ENCODE measurements at places on chromosomes 5 and 9. TPM values are rescaled to one million over a fixed set of nuclear protein-coding genes. Genes with fewer than 3 reads are reported as not detected.

SPINK6 gene
- total RNA-seq, result not detected

DNA sequence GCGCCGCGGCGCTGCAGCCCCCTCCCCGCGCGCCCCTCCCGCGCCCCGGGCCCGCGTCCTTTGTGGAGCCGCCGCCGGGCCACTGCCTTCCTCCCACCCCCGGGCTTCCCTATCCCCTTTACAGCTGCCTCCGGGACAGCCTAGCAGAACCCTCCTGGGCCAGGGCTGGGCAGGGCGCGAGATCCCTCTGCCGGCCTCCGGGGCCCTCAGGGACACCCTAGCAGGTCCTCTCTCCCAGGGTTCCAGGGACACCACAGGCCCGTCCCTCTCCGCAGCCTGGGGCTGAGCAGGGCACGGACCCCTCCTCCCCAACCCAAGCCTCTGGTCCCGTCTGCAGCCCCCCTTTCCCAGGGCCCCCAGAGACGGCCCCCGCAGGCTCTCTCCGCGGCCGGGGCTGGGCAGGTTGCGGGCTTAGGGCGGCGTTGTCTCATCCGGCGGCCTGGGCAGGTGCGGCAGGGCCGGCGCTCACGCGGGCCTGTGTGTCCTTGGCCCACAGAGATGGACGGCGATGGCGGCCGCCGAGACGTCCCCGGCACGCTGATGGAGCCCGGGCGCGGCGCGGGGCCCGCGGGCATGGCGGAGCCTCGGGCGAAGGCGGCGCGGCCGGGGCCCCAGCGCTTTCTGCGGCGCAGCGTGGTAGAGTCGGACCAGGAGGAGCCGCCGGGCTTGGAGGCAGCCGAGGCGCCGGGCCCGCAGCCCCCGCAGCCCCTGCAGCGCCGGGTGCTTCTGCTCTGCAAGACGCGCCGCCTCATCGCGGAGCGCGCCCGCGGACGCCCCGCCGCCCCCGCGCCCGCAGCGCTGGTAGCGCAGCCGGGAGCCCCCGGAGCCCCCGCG, 710 bp downstream of the WNK2 start:
- H3K36me3 ChIP-seq, result no peaks in the 10 kb centered on the region
- H3K27ac ChIP-seq, result no peak overlapping the region
- DNase-seq, result no peak
- H3K27me3 ChIP-seq, result no peaks in the 10 kb centered on the region
- peaks cover 8% of the 10 kb centered on the region for H3K4me1 ChIP-seq
- peak overlapping the region; percentile 74 for H3K4me3 ChIP-seq

GRCh38 chr9:16120231-16120641, 567.4 kb downstream of the CCDC171 start:
- no peak for DNase-seq
- no peak overlapping the region for H3K27ac ChIP-seq
- H3K27me3 ChIP-seq, result no peaks in the 10 kb centered on the region
- no peaks in the 10 kb centered on the region for H3K4me1 ChIP-seq

GRCh38 chr5:68680366-68680765, 413.4 kb upstream of the SLC30A5 start:
- no peak for DNase-seq
- peaks cover 31% of the 10 kb centered on the region for H3K4me1 ChIP-seq

GARIN3 gene
- total RNA-seq, result not detected

DNA sequence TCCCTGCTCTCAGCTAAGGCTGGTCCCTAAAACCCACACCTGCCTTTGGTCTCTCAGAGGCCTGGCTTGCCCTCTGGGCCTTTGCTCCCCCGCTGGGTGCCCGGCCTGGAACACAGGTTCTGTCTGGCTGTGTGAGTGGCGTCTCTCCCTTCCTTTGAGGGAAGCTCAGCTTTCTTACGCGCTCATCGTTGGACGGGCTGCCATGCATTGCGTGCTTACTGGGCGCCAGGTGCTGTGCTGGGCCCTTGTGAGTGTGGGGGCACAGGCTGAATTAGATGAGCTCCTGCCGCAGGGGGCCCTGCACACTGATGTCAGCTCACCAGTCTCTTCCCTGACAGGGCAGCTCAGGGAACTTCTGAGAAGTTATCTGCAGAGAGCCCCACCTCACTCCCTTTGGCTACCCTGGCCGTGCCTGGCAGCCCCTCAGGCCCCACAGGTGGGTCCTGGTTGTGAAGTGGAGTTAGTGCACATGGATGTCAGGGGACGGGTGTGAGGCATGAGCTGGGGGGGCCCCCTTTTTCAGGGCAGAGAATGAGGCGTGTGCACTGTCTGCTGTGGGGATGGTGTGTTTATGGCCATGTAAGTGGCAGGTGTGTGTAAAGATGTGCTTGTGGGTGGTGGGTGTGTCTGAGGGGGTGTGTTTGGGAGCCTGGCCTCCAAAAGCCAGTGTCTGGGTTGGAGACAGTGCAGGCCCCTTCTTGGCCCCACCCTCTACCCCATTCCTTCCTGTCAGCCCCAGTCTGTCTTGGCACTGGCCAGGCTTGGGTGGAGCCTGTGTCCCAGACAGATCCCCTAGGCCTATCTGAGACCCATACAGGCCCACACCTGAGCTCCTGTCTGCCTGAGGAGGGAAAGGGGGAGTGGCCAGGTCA, 7.5 kb upstream of the RMND5B start:
- peaks cover 31% of the 10 kb centered on the region for H3K4me1 ChIP-seq
- peak overlapping the region; percentile 94 for H3K27ac ChIP-seq
- DNase-seq, result peak; percentile 80
- H3K4me3 ChIP-seq, result peak overlapping the region; percentile 32
- H3K36me3 ChIP-seq, result no peaks in the 10 kb centered on the region

DNA sequence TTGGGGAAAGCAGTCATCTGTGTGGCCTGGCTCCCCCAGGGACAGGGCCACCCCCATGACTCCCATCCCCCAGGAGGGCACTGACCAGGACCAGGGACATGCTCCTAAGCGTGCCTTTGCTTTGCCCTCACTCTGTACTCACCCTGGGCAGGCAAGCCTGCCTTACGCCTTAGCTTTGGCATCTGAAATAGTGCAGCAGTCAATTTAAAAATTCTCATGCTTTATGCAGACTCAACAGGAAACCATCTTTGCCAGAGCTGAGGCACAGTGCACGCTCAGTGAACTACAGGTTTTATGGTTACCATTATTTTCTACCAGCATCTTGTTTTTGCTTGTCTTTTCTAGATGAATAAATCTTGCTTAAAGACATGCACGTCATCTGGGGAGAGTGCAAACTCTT, 323.5 kb downstream of the IRX2 start:
- H3K4me1 ChIP-seq, result no peaks in the 10 kb centered on the region
- no peak for DNase-seq
- H3K27ac ChIP-seq, result no peak overlapping the region
- no peaks in the 10 kb centered on the region for H3K36me3 ChIP-seq
- no peak overlapping the region for H3K4me3 ChIP-seq

ARHGEF28 gene
- total RNA-seq, result 77.5 TPM

PRSS3 gene
- total RNA-seq, result 1.0 TPM

DNA sequence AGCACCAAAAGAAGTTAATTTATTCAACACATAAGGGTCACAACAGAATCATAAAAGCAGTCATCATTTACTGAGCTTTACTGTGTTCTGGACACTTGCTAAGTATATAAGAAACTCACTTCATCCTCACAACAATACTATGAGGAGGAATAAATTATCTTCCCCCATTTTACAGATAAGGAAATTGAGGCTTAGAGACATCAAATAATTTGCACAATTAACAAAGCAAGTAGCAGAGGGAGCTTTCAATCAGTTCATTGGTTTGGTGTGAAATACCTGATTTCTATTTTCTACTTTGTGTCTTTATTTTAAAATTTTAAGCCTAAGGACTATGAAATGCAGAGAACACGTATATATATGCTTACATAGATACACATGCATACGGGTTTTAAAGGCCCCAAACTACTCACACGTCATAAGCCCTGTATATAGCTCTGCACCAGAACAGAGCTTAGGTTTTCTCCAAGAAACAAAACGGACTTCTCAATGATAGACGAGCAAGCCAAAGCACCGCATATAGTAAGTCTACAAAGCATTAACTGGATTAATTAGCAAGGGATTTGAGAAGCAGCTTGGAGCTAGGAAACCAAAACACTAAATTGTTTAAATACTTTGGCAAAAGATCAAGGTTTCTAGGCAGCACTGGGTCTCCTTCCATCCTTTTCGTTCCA, 95.6 kb downstream of the DENND1A start:
- no peaks in the 10 kb centered on the region for H3K4me1 ChIP-seq
- DNase-seq, result no peak
- H3K27me3 ChIP-seq, result no peaks in the 10 kb centered on the region
- no peak overlapping the region for H3K4me3 ChIP-seq
- H3K36me3 ChIP-seq, result 0 out of 2 replicates have a peak, but pooled peaks cover 9% of the 10 kb centered on the region

DNA sequence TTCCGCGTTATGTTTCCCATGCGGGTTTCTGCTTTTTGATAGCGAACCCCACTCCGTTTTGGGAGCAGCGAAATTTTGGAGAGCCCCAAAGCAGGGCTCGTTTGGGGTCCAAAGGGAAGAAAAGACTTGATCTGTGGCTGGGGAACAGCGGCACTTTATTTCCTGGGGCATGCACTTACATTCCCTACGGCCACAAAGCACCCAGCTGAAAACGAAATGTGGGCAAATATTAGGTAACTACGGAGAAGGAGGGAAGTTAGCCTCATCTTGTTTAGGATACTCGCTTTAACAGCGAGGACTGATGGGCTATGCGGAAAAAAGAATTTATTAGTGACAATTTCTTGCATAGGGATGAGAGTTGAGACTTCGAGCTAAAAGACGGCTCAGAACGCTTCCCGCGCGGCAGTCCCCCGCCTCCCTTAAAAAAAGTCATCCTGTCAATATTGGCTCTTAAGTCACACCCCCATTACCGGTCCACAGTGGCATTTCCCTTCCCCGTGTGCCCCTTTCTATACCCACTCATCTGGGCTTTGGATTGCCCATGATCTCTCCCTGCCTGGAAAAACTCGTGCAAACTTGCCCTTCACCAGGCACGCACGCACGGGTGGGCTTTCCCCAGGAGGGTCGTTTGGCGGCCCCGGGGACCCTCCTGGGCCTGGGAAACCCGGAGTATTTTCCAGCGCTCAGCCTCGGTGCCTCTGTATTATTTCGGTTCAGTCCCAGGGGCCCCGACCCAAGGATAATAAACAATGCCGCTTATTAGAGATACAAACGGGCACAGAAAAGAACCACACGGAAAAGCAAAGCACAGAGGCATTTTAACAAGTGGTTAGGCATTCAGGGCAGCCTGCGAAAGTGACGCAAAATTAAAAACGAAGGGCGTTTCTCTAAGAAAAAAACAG, 35.8 kb upstream of the NFIB start:
- H3K4me3 ChIP-seq, result no peak overlapping the region
- H3K36me3 ChIP-seq, result no peaks in the 10 kb centered on the region
- H3K27ac ChIP-seq, result no peak overlapping the region
- no peaks in the 10 kb centered on the region for H3K27me3 ChIP-seq
- no peak for DNase-seq

DNA sequence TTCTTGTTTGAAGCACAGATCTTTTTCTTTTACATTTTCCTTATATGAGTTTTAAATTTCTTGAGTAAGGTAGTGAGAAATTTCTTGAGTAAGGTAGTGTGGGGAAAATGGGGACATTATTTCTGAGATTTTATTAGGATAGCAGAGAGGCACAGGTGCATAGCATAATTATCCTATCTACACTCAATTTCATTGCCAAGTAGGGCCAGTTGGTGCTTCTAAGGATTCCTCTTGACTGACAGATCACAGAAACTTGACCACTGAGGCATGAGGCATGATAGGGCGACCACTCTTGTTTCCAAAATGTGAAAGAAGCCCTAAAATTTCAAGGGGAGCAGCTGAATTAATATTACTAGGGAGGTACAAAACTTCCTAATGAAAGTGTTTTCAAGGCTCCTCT, 31.4 kb upstream of the TMC1 start:
- no peaks in the 10 kb centered on the region for H3K36me3 ChIP-seq
- H3K4me3 ChIP-seq, result no peak overlapping the region
- H3K27ac ChIP-seq, result no peak overlapping the region
- no peak for DNase-seq
- no peaks in the 10 kb centered on the region for H3K27me3 ChIP-seq

DNA sequence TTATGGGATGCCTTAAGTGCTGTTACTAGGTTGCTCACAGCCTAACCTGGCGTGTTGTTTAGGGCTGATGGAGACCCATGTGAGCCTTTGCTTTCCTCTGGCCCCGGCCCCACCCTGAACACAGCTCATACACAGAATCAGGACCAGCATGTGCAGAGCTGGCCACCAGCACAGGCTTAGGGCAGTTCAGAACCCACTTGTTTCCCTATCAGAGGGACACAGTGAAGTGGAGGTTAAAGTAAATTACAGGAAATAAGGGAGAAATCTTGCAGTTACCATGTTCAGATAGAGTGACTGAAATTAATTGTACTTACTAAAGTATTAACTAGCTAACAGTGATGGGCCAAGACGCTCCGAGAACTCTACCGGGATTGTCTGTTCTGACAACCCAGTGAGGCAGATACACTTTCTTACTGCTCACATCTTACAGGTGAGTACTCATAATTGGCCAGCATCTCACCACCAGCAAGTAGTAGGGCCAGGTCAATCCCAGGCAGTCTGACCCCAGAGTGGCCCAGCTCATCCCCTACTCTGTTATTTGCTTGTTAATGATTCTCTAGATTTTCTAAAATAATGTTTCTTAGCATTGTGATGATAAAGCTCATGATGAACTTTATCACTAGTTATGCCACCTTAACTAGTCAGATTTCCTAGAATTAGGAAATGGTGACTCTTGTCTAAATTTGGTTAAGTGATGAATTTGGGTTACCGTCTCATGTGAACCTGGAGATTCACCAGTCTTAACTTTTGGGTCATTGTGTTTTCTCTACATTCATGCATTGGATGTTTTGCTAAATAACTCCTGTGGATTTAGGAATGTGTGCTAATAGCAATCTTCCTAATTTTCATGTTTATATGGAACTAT, 15.4 kb downstream of the CCT5 start:
- no peak overlapping the region for H3K4me3 ChIP-seq
- H3K27me3 ChIP-seq, result no peaks in the 10 kb centered on the region
- peaks cover 42% of the 10 kb centered on the region for H3K36me3 ChIP-seq
- DNase-seq, result no peak
- peak overlapping the region; percentile 90 for H3K27ac ChIP-seq

- peak; percentile 52 for DNase-seq
- H3K36me3 ChIP-seq, result no peaks in the 10 kb centered on the region
- no peak overlapping the region for H3K27ac ChIP-seq
- H3K27me3 ChIP-seq, result no peaks in the 10 kb centered on the region
- H3K4me3 ChIP-seq, result no peak overlapping the region
Observed at GRCh38 chr9:13728917-13729811, 449.7 kb upstream of the MPDZ start.

KCNV2 gene
- total RNA-seq, result not detected

LMX1B gene
- not detected for total RNA-seq

GRCh38 chr5:3346111-3346820, 249.4 kb upstream of the IRX1 start:
- no peak overlapping the region for H3K4me3 ChIP-seq
- no peaks in the 10 kb centered on the region for H3K4me1 ChIP-seq
- H3K27me3 ChIP-seq, result peaks cover 95% of the 10 kb centered on the region
- H3K27ac ChIP-seq, result no peak overlapping the region
